ENCODE measurements at places on chromosomes 12 and 14.

DNA sequence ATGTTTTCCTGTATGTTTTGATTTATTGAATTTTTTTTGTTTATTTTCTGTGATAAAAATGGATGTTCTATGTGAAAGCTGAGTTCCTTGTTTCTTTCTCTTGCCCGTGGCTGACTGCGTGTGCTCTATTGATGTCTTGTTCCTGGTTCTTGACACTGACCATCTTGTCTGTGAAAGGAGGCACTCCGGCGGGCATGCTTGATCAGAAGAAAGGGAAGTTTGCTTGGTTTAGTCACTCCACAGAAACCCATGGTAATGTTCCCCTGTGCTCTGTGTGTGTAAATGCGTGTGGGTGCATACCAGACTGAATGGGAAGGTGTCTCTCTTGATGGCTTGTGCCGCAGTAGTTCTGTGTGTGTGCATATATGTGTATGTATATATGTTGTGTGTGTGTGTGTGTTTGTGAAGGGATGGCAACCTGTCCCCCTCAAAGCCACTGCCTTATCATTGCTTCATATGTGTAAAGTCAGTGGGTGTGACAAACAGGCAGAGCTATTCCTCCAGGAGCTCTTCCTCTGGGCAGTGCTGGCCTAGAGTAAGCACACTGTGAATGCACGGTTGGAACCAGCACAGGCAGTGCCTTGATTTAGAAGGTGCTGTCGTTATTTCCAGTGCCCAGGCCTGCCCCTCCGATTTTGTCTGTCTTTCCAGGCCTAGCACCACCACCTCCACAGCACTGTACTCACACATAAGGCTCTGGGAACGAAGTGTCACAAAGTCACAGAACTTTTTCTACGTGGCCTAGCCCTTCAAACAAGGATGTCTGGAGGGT is 247.3 kb upstream of the FKBP4 start:
- no peak for DNase-seq

- DNase-seq: no peak
These were observed 12.0 kb upstream of the NUDT14 start for GRCh38 chr14:105192866-105193731.

- peak; percentile 67 for DNase-seq
These were observed 205.9 kb downstream of the PHLDA1 start for GRCh38 chr12:75825686-75826085.

DNA sequence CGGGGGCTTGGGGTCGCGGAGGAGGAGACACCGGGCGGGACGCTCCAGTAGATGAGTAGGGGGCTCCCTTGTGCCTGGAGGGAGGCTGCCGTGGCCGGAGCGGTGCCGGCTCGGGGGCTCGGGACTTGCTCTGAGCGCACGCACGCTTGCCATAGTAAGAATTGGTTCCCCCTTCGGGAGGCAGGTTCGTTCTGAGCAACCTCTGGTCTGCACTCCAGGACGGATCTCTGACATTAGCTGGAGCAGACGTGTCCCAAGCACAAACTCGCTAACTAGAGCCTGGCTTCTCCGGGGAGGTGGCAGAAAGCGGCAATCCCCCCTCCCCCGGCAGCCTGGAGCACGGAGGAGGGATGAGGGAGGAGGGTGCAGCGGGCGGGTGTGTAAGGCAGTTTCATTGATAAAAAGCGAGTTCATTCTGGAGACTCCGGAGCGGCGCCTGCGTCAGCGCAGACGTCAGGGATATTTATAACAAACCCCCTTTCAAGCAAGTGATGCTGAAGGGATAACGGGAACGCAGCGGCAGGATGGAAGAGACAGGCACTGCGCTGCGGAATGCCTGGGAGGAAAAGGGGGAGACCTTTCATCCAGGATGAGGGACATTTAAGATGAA is 630 bp downstream of the FOS start:
- DNase-seq: peak; percentile 15

- DNase-seq: peak; percentile 72
These were observed 94.3 kb downstream of the RFLNA start for GRCh38 chr12:124389138-124389724.

- DNase-seq: no peak
These were observed 103.3 kb upstream of the CCDC175 start for GRCh38 chr14:59679872-59680271.

DNA sequence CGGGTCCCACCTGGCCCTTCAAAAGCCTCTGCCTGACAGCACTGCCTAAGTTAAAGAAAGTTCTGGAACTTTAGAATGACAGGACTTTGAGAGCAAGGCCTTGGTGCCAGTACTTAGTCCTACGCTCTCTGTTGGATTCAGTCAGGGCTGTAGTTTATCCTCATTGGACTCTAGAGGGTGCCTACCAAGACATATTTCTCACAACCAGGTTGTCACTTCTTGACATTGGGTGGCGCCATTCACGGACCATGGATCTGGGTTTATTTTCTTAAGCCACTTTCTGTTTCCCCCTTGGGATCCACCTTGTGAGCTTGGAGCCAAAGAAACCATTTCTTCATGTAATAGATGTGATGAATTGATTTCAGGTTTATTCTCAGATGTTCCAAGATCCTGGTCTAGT is 787.0 kb upstream of the TBX3 start:
- no peak for DNase-seq

GRCh38 chr12:49519574-49519936 is 19.3 kb upstream of the KCNH3 start:
- no peak for DNase-seq
